ENCODE measurements at places on chromosomes 4 and X.

DNA sequence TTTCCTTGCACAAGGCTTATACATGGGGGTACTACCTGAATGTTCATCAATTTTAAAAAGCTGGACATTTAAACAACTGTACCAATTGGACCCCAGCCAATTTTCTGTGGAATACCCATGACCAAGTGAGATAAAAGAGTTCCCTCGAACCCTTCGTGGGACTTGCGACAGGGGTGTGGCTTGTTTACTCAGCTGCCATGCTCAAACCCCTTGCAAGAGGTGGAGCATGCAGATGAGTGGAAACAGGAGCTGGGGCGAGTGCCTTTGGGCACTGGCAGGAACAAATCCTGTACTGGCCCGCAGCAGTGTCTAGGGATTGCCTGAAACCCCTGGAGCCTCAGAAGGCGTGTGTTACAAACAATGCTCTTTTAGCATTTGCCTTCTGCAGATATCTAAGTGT is 144.2 kb downstream of the PDHA2 start:
- no peak for DNase-seq

- no peak for DNase-seq
These were observed 99.9 kb downstream of the DCLK2 start for GRCh38 chr4:150178161-150178560.

DNA sequence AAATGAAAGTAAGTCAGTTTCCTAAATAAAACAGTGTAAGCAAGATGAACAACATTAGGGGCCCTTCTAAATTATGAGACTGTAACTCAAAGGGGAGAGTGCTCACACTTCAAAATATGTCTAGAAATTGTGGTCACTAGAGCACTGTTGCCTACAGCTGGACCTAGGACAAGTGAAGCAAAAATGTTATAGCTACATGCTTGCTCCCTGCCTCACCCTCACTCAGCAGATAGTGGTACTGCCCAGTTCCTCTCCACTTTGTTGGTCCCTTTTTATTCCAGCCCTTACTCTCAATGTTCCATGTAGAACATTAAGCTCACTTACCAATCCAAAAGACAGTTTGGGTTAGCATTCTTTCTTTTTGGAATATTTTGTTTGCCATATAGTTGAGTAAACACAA is 147.3 kb downstream of the GRIA3 start:
- DNase-seq, result no peak

GRCh38 chr4:37431417-37431743 is 186.8 kb downstream of the NWD2 start:
- no peak for DNase-seq

- no peak for DNase-seq
These were observed 37.4 kb upstream of the STS start for GRCh38 chrX:7109838-7110793.

- no peak for DNase-seq
These were observed 63.3 kb downstream of the KLHL4 start for GRCh38 chrX:87580862-87581261.

GRCh38 chr4:187606581-187606980 is 389.0 kb upstream of the ZFP42 start:
- peak; percentile 57 for DNase-seq

DNA sequence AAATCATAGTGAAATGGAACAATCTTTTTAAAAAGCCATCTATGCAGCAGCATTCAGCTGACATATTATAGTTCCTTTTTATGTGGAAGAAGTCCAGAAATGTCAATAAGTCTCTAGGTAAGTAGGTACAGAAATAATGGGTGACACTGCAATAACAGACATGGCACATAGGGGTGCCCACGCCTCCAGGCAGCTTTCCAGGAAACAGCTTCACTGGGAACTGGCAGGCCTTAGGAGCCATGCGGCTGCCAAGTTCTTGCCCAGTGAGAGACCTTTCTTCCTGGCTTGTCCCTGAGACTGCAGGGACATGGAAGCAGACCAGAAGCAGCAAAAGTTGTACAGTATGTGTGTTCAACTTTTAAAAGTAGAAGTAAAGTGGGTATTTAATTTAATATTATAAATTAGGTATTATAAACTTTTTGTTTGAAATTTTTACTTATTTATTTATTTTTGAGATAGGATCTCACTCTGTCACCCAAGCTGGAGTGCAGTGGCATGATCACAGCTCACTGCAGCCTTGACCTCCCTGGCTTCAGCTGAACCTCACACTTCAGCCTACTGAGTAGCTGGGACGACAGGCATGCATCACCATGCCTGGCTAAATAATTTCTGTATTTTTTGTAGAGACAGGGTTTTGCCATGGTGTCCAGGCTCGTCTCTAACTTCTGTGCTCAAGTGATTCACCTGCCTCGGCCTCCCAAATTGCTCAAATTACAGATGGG is 12.1 kb upstream of the ETNPPL start:
- DNase-seq, result peak; percentile 37

DNA sequence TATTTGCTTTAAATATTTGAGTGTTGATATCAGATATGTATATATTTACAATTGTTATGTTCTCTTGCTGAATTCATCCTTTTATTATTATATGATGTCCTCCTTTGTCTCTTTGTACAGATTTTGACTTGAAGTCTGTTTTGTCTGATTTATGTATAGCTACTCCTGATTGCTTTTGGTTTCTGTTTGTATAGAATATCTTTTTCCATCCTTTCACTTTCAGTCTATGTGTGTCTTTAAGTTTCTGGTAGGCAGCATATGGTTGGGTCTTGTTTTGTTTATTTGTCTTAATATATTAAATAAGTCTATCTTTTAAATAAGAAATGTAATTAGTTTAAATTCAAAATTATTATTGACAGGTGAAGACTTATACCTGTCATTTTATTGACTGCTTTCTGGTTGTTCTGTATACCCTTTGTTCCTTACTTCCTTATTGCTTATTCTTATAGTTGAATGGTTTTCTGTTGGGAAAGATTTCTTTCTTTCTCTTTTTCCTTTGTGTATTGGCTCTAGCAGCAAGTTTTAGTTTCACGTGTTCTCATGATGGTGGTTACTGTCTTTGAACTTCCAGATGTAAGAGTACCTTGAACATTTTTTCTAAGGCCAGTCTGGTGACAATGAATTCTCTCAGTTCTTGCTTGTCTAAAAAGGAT is 31.1 kb downstream of the RAB28 start:
- DNase-seq, result no peak

DNA sequence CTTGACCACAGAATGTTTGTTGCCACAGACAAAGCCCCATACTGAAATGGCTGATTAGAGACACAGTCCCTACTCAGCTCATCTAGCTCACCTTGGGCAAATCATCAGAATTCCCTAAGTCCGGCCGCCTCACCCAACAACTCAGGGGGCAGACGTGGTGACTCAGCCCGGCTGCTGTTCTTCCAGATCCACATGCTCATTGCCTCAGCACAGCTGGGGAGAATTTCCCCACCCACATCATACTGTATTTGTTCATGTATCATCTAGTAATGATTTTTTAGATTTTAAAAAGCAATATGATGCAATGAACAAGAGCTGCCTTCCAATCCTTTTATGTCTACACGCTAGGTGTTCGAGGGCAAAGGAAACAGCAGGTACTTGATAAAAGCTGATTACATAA is 333.8 kb upstream of the TENM3 start:
- no peak for DNase-seq

- DNase-seq, result no peak
These were observed 109.6 kb downstream of the GUCY2F start for GRCh38 chrX:109372291-109372690.

DNA sequence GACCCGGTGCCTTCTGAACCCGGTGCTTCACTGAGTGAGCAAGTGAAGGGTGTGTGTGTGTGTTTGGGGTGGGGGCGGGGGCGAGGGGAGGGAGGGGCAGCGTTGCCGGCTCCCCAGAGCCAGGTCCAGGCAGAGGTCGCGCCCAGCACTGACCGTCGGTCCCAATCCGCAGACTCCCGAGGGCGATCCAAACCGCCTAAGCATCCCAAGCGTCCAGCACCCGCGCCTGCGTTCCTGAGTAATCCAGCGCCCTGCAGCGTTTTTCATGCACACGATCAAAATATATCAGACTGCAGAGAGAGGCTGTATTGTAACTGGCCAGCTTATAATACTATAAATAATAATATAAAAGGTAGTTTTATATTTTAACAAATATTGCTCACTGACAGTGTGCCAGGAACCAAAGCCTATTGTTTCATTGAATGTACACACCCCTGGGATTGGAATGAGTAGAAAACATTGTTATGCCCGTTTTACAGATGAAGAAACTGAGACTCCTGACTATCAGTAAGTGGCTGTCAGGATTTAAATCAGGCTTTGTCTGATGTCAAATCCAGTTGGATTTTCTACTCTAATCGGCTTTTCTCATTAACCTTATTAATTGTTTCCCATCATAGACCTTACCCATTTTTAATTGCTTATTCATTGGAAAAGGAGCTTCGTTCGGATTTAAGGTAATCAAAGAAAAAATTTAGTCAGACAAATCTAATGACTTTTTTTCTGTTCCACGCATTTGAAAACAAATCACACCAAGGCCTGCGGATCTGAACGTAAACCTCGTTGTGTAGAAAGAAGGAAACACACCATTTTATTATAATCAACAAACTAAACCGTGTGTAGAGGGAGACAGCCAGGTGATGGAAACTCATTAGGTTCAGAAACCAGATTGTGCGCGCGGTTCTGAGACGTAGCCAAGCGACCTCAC is 4.0 kb upstream of the NKX3-2 start:
- no peak for DNase-seq

DNA sequence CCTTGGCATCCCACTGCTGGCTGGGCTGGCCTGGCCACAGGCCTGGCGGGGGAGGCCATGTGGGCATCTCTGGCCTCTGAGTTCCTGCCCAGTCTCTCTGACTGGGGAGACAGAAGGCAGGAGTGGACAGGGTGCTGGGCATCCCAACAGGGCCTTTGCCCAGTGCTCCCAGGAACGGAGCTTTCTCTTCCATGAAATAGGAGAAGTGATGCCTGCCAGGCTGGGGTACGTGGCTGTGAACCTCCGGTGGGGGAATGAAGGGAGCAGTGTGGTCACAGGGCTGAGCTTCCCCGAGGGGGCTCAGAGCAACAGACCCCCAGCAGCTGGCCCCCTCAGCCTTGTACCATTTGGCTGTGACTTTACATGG is 40.4 kb upstream of the HMX1 start:
- no peak for DNase-seq

GRCh38 chrX:49701323-49701722 is 5.5 kb upstream of the PAGE1 start:
- no peak for DNase-seq

DNA sequence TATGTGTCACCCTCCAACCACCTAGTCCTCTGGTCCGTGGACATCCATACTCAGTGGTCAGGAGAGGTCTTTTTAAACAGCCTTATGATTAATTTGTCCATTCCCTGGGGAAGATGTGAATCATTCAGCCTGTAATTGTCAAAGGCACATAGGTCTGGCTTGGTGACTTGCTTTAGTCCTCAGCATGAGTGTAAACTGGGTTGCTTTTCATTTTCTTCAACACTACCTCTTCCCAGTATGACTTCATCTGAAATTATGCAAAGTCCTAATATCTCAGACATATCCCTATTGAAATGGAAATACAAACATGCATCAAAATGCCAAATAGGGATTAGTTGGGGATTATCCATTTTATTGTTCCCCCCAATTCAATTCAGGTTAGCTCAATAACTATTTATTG is 208.3 kb upstream of the AMOT start:
- no peak for DNase-seq

DNA sequence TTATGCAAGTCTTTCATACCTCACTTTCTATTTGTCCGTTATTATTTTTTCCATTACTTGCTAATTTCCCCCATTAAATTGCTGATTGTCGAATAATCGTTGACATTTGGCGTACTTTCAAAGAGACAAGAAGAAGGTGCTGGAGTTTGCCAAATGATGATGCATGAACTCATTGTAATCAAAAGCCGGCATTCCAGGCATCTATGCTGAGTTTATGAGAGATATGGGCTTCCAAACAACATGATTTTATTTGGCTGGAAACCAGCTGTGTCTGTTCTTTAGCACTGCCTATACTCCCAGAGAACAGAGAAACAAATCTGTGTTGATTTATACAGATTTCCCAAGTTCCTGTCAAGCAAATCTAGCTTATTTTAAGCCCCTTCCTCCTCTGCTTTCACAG is 80.8 kb upstream of the RPS6KA3 start:
- no peak for DNase-seq

DNA sequence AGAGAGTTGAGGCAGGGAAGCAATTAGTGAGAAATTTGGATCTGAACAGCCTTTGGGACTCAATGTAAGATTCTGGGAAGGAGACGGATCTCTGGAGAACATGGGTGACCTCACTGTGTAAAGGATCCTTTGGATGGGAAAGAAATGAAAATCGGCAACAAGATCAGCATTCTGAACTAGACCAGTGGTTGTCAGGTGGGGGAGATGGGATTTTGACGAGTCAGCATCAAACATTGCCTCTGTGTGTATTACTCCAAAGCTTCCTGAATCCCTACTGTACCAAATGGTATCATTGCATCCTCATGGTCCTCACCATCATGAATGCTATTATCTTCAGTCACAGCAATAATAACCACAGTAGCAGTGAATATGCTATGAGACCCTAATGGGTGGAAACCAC is 52.8 kb downstream of the PGRMC2 start:
- DNase-seq, result no peak

GRCh38 chrX:22351966-22352365 is 79.3 kb downstream of the CBLL2 start:
- no peak for DNase-seq

DNA sequence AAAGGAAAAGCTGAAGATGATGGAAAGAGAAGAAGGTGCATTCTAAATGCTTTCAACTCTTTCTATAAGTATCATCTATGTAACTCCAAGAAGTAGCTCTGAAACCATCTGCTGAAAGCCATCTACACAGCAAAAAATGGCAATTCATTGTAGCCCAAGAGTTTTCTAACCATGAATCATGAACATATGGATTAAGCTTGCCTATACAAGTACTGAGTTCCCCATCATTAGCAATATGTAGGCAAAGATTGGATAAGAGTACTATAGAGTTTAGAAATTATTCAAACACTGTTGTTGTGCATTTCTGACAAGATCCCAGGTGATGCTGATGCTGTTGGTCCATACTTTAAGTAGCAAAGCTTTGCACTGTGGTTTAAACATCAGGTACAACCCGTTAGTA is 11.2 kb downstream of the DAPP1 start:
- no peak for DNase-seq

GRCh38 chr4:66475596-66475995 is 805.3 kb upstream of the EPHA5 start:
- DNase-seq, result no peak

GRCh38 chr4:84498935-84499623 is at the start of gene NKX6-1:
Gene NKX6-1 (minus strand): TSS chr4:84499292. CDS start chr4:84498228, 1,064 bp downstream.
- peak; percentile 38 for DNase-seq
